Activated CD4-positive, alpha-beta T cell treated with anti-CD3 and anti-CD28 coated beads, Interleukin-2, Interleukin-6, amounts not matched to agents 100 ng/mL and 50 ng/mL, durations not matched to agents 16 hours and 8 hours (primary cell): ENCODE measurements at places on chromosomes 4 and X.
A peak's percentile ranks its signal among the peaks of the same experiment; 100 is the strongest.

- DNase-seq, result no peak
Observed at GRCh38 chr4:180059216-180059881, 2183.9 kb upstream of the TENM3 start.

DNA sequence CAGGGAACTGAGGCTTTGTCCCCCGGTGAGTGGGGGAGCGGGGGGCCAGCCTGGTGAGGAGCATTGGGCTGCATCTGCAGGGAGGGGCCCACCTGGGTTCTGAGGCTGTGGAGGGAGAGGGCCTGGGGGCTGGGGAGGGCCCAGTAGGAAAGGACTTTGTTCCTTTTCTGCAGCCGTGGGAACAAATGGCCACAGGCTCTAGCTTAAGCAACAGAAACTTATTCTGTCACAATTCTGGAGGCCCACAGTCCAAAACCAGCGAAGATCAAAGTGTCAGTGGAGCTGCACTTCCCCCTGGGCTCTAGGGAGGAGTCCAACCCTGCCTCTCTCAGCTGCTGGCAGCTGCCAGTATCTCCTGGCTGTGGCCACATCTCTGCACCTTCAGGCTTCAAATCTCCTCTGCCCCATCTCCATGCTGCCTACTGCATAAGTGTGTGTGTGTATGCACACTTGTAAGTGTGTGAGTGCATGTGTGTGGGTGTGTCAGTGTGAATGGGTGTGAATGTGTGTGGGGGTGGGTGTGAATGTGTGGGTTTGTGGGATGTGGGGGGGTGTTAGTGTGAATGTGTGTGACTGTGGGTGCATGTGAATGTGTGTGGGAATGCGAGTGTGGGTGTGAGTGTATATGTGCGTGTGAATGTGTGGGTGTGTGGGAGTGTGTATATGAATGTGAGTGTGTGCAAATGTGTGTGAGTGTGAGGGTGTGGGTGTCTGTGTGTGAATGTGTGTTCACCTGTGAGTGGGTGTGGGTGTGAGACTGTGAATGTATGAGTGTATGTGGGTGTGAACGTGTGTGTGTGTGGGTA lies 204.5 kb upstream of the PSAPL1 start:
- DNase-seq, result no peak

GRCh38 chr4:52483186-52483890 lies 175.8 kb downstream of the USP46 start:
- DNase-seq, result no peak

DNA sequence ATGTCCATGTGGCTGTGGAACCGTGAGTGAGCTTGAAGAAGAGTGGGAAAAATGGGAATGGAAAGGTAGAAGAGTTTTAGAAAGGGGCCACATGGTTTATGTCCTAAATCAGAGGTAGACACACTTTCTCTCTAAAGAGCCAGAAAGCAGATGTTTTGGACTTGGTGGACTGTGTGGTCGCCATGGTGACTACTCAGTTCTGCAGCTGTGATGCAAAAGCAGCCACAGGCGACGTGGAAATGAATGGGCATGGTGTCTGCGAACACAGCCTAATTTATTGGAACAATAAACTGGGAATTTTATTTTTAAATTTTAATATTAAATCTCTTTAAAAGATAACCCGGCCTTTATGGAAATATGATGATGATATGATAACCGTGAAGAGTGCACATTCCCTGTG lies 386.0 kb upstream of the FAT1 start:
- no peak for DNase-seq

DNA sequence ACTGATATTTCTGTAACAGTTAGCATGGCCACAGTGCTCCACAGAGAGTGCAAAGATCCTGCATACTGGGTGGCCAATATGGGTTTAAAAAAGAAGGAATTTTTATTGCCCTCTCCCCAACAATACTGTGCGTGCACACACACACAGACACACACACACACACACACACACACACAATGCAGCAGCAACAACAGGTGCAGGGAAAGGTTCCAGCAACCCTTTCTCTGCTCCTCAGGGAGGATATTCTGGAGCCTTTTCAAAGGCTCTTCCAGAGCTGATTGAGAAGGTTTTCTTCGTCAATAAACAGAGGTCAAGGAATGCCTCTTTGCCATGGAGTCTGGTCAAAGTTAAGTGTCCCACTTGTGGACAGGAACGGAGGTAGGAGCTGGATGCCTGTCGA lies 84.8 kb upstream of the ZFP42 start:
- DNase-seq, result no peak

DNA sequence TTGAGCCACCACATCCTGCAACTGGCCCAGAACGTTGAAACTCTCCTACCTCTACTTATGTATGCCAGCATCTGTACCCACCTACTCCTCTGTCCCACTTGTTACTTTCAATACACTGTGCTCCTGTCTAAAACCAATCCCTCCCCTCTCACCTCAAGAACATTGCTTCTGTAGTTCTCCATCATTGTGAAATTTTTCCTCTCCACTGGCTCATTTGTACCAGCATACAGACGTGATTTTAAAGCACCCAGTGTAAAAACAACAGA lies 25.5 kb upstream of the USO1 start:
- DNase-seq, result peak; percentile 16

- DNase-seq, result no peak
Observed at GRCh38 chr4:186104890-186105646, 564 bp downstream of the FAM149A start.

GRCh38 chrX:105695451-105695850 lies 126.9 kb upstream of the NRK start:
- no peak for DNase-seq

DNA sequence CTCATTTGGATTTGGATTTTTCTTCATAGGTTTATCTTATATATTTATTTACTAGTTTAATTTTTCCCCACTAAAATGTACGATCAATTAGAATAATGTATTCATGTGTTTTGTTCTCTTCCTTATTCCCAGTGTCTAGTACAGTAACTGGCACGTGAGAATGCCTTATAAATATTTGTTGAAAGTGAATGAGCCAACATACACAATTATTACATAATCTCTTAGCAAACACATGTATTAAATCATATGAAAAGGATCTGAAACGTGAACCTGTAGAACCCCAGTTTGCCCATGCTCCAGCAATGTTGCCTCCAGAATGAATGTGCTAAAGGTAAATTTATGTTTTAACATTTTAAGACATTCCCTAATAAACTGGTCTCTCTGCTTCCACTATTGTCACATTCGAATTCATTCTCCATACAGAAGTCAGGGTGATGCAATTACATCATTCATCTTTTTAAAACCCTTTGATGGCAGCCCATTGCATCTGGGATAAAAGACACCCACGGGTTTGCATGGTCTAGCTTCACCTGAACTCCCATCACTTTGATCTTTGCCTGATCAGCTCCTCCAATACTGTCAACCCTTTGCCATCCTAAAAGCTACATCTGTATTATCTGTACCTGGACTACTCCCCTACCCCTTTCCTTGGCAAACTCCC lies 30.7 kb upstream of the AREG start:
- no peak for DNase-seq

GRCh38 chrX:114071412-114071811 lies 512.5 kb upstream of the HTR2C start:
- DNase-seq, result no peak

GRCh38 chr4:127965803-127966175 lies 583 bp downstream of the ABHD18 start:
- peak; percentile 70 for DNase-seq

DNA sequence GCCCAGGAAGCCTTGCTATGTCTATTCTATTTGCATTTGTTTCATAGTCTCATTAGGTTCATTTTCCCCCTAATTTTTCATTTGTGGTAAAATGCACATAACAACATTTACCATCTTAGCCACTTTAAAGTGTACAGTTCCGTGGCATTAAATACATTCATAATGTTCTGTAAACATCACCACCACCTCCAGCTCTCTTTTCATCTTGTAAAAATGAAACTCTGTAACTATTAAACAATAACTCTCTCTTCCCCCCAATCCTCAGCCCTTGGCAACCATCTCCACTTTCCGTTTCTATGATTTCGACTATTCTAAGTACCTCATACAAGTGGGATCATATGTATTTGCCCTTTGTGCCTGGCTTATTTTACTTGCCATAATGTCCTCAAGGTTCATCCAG lies 19.9 kb downstream of the ARHGEF38 start:
- DNase-seq, result no peak

GRCh38 chrX:7586126-7586525 lies 256.8 kb upstream of the VCX start:
- DNase-seq, result peak; percentile 3

DNA sequence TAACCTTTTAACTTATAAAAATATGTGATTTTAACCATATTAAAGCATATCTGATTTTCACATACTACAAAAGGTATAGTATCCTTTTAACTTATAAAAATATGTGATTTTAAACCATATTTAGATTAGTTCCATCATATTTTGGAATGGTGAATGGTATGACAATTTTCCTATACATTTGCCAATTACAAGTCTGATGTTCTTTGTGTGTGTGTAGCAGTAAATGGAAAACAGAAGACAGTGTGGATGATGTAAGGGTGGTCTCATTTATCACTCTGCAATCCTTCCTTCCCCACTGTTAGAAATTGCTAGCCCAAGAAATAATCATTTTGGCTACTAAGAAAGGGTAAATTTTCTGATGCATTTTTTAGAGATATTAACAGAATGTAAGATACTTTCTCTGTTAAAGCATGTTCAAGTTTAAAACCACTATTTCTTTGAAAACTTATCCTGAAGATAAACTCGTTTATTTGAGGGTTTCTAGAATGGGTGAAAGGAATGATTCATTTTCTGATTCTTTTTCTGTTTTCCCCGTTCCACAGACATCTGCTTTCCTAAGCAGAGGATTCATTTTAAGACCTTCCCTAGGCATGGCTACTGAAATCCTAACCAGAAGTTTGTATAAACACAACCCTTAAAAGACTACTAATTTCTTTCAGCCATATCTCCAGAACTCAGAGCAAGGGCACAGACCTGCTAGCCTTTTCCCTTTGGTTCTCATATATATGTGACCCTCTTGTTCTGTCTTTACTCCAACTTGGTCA lies 21.0 kb downstream of the NUDT6 start:
- DNase-seq, result no peak

- no peak for DNase-seq
Observed at GRCh38 chr4:127045861-127046260, 586.9 kb upstream of the INTU start.

DNA sequence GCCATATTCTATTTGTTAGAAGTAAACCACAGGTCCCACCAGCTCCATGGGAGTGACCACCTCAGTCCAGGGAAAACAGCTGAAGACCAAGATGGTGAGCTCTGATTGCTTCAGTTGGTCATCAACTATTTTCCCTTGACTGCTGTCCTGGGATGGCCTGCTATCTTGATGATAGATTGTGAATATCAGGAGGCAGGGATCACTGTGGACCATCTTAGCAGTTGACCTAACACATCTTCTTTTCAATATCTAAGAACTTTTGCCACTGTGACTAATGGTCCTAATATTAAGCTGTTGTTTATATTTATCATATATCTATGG lies 16.1 kb downstream of the TLR8 start:
- DNase-seq, result no peak

GRCh38 chr4:165560941-165561340 lies 182.1 kb downstream of the CPE start:
- no peak for DNase-seq

GRCh38 chr4:62156205-62156604 lies 956.1 kb downstream of the ADGRL3 start:
- DNase-seq, result no peak

- DNase-seq, result peak; percentile 37
Observed at GRCh38 chr4:139988863-139989765, 164.9 kb downstream of the MAML3 start.

GRCh38 chr4:41665636-41666207 lies 82.8 kb downstream of the PHOX2B start:
- DNase-seq, result no peak

- DNase-seq, result no peak
Observed at GRCh38 chrX:87728459-87728858, 210.9 kb downstream of the KLHL4 start.

DNA sequence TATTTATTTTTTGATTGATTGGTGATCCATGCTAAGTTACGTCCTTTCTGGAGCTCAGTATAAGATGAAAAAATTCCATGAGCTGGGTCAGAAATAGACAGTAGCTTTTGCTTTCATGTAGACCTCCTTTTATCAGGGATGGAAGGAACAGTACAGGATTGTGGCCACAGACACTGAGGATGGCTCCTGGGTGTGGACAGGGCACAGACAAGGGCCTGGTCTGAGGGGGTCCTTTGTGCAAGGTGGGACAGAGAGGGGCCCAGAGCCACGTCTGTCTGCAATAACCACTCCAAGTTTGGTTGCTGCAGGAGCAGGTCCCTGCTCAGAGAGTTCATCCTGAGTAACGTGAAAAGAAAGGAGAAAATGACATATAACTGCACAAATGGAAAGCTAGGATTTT lies 127.1 kb downstream of the ENPP6 start:
- DNase-seq, result no peak

DNA sequence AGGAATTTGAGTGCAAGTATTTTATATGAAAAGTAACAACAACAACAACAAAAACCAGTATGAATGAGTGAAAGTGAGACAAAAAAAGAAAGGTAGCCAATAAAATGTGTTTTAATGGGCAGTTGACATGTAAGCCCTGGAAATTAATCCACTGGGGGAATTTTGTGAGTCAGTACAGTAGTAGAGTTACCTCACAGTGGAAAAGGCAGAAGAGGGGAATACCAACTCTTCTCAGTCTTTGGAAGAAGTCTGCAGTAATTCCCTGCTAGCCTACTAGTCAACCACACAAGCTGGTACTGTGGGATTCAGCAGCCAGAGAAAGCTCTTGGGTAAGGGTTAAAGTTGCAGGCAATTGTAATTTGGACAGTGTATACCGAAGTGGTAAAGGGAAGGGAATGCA lies 76.3 kb upstream of the IL15 start:
- DNase-seq, result no peak

GRCh38 chr4:23889391-23889790 lies 456 bp downstream of the PPARGC1A start:
- DNase-seq, result no peak

DNA sequence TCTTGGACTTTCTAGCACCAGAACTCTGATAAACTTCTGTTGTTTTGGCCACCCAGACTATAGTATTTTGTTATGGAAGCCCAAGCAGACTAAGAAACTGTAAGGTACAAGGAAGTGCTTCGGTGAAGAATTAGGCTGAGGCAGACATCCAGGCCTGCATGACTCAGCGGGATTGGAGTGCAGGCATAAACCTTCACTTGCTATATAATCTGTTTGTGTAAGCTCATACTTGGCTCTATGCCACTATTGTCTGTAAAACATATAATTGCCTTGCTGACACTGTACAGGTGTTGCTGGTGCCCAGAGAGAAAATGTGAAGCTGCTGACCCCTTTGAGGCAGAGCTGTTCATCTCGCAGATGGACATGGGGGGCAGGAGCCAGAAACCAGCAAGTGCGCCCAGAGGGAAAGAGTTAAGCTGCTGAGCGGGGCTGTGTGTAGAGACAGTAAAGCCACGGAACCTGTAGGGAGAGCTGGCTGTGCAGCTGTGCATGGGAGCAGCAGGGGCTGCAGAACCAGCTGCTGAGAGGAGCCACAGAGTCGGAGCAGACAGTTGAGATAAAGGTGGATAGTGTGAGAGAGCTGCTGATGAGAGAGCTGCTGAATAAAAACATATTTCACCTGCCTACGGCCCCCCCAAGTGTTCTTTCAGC lies 96.2 kb downstream of the RBM46 start:
- no peak for DNase-seq
